T-helper 2 cell (primary cell): ENCODE measurements at places on chromosomes 4 and X.

GRCh38 chr4:37999000-37999716 is 39.0 kb downstream of the PTTG2 start:
- DNase-seq: no peak

GRCh38 chr4:41384992-41385391 is 128.3 kb downstream of the UCHL1 start:
- no peak for DNase-seq

GRCh38 chr4:112677519-112678091 is 40.7 kb downstream of the LARP7 start:
- DNase-seq: no peak

DNA sequence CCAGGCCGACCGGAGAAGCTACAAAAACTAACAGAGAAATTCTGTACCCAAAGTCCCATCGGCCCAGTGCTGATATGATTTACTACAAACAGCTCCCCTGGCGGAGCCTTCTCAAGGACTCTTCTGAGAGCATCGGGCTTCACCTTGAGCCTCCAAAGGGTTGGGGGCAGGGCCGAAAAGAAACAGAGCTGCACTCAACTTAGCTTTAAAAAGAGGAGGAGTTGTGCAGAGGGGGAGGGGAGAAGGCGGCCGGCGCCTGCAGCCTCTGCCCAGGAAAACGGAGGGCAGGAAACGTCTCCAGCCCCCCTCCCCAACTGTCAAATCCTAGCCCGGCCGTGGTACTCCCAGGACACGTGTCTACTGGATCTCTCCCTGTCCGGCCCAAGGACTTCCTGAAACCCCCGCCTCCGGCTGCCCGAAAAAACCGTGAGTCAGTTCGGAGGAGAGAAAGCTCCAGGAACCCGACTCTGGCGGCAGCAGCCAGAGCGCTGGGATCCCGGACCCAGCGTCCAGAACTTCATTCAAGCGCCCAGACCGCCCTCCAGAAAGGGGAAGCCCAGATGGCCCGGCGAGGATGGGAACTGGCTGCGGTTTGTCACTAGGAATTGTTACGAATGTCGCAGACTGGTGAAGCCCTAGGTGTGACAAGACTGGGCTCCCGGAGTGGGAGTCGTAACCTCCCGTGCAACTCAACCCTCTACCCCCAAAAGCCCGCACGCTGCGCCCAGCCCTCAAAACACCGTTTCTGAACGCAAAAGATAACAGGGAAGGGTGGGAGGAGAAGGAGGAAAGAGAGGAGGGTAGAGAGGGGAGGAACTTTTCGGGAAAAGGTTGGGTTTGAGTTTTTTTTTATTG is 973 bp downstream of the ADAMTS3 start:
- no peak for DNase-seq

DNA sequence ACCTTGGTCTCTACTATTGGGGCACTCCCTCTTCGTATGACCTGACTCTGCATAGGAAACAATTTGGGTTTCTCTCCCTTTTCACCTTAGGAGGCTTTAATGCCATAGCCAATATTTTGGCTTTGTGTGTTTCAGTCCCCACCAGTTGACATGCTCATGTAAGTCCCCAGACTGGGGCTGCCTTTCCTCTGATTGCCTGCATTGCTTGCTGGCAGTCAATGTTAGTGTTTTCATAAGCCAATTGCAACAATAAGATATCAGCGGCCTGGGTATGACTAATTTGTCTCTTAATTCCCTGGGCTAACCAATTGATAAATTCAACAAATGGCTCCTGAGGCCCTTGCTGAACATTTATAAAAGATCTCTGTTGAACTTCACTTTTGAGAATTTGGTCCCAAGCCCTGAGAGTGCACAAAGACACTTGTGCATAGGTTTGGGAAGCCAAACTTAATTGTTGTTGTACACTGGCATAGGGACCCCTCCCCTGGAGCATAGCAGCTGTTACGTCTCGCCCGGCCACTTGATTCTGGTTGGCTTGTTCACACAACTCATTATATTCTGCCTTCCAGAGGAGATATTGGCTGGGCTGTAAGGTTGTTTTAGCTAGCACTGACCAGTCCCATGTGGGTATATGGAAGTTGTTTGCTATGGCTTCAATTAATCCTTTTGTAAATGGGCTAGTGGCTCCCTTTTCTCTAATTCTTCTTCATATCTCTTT is 206.2 kb downstream of the PABPC4L start:
- no peak for DNase-seq

DNA sequence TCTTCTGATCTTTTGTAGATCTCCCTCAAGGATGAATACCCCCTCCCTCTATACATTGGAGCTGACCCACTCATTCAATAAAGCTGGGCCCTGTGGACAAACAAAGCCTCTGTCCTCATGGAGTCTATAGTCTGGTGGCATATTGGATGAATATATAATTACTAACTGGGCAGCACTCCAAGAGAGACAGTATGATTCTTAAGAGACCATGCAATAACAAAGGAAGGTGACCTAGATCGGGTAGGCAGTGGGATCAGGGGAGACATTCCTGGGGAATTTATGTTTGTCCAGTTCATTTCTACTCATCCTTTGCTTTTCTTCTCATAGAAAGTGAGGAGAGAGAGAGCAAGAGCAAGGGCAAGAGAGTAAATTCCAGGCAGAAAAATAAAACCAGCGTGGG is 23.5 kb upstream of the CXCL13 start:
- DNase-seq: no peak

- DNase-seq: no peak
Observed at GRCh38 chrX:1589356-1590130, 1.9 kb upstream of the AKAP17A start.

DNA sequence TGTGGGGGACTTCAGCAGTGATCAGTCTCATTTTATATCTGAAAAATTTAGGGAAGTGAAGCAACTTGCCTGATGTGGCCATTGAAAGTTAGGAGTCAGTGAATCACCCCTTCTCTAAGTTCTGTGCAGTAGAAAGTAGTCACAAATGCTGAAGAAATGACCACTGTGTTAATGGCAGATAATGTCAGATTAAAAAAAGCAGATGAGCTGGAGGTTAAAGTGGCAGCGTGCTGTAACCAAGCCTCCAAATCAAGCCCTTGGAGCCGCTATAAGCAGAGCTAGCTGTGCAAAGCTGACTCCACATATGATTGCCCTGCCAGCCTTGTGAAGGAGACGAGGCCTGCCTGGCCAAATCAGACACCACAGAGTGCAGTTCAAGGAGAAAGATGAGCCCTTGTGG is 39.2 kb upstream of the PDE5A start:
- no peak for DNase-seq

- DNase-seq: no peak
Observed at GRCh38 chr4:170497112-170497511, 407.4 kb upstream of the AADAT start.

- no peak for DNase-seq
Observed at GRCh38 chrX:120647127-120647526, 17.3 kb upstream of the C1GALT1C1 start.
